ENCODE measurements at places on chromosomes 1 and 21.

DNA sequence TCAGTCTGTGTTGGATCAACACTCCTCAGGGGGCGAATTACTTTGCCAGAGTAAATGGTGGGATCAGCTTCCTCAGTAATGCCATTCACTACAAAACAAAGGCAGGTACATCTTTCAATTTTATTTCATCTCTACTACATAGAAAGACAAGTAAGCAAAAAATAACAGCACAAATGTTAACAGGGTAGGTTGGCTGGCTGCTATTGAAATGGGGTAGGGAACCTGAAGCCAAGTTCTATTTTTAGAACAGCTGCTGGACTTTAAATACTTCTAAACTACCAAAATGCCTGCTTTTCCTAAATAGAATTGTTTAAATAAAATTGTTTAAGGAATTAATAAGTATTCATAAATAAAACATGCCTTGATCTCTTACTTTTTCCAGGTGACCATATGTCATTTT lies 7.3 kb upstream of the NRAS start:
- DNase-seq: no peak

GRCh38 chr21:39529026-39529425 lies 77.3 kb downstream of the SH3BGR start:
- no peak for DNase-seq

- no peak for DNase-seq
Observed at GRCh38 chr21:43370888-43371570, 55.9 kb downstream of the SIK1 start.

DNA sequence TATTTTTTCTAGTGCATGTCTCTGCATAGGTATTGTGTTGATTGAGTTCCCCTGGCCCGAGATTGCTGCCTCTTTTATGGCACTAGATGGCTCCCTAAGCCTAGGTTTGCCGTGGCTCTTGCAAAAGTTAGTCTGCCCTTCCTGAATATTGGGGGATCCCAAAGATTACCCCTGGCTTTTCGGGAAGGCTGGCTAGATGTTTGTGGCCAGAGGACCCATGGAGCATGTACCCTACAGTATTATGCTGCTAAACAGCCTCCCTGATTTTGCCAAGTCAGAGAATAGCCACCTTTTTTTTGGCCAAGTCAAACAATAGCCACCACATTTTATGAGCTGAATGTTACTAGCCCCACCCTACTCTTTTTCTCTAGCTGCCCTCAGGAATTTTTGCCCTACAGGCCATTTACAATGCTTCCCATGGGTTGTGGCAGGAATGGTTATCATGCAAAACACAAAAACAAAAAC lies 343.2 kb downstream of the OLFM3 start:
- no peak for DNase-seq

DNA sequence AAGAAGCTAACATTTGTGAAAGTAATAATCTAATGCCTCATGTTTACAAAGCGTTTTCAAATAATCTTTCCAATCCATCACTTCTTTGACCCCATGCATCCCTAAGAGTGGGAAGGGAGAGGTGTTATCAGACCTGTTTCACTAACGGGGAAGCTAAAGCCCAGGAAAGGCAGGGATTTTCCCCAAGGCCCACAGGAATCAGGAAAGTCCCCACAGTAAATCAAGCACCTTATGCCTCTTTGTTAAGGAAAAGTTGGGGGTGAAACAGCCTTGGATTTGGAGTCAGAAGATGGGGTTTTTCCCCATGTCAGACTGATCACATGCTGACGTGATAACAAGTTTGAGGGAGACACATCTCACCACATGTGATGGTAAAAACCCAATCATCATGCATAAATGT lies 20.0 kb upstream of the ANGPTL7 start:
- no peak for DNase-seq

DNA sequence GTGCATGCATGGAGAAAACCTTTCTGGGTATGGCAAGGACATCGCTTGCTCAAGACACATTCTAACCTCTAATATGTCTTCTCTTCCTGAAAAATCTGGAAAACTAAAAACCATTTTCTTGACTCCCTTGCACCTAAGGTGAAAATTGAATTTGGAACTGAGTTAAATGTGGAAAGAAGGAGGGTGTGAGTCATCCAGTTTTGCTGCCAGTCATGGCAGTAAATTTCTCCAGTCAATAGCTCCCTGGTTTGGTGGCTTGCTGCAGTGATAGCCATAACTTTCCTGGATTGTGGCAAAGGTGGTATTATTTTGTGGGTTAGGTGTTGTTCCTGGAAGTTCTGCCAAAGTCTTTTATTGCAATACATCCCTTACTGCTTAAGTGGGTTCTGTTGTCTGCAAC lies 2.5 kb downstream of the ZCCHC17 start:
- DNase-seq: no peak

DNA sequence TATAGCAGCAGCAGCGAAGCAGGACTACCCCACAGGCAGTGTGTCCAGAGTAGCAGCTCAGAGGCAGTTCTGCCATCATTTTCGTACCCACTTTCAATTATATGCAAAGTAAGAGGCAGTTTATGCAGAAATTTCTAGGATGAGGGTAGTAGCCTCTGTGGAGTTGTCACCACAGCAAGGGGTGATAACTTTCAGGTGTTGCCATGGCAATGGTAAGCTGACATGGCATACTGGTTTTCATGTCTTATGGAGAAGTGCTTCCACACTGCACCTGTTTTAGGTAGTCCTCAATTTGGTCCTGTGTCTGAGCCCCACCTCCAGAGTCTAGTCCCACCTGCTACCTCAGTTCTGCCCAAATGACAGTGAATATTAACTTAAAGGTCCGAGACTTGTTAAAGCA lies 133.3 kb upstream of the SYT6 start:
- DNase-seq: no peak
